Spleen (tissue), 13 donors: ENCODE measurements at places on chromosomes 3 and 15.

DNA sequence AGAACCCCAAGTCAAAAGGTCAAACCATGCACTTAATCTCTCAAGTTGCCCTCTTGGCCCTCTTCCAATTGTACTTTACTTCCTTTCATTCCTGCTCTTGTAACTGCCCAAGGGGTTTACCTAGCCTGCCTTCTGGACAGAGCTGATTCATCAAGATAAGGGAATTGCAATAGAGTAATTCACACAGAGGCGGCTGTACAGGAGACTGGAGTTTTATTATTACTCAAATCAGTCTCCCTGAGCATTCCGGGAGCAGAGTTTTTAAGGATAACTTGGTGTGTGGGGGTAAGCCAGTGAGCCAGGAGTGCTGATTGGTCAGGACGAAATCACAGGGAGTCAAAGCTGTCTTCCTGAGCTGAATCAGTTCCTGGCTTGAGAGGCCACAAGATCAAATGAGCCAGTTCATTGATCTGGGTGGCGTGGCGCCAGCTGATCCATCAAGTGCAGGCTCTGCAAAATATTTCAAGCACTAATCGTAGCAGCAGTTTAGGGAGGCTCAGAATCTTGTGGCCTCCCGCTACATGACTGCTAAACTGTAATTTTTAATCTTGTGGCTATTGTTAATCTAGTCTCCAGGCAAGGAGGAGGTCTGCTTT, 590.0 kb downstream of the EPHA3 start:
- peak; percentile 33 for DNase-seq

- no peak for DNase-seq
Measured at GRCh38 chr15:89075846-89076245, 12.4 kb upstream of the ABHD2 start.

- DNase-seq = no peak
Measured at GRCh38 chr15:85973584-85974347, 105.9 kb upstream of the AGBL1 start.

DNA sequence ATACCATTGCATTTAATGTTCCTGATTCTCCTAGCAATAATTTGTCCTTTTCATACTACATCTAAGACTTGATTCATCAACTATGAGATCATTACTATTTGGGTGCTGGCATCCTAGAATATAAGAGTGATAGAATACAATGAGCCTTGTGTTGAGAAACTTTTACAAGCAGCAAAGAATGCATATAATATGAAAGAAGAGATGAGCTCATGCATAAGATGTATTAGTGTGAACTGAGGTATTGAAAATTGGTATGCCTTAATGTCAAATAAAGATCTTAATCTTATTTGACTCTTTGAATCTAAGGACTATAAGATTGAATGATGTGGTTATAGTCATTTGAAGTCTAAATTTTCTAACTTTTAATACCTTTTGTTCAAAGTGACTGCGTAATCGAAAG, 220.0 kb upstream of the ARHGEF26 start:
- no peak for DNase-seq

- DNase-seq = no peak
Measured at GRCh38 chr3:119085070-119085439, 50.4 kb upstream of the IGSF11 start.

- DNase-seq = no peak
Measured at GRCh38 chr3:128515967-128516366, 23.0 kb upstream of the GATA2 start.

DNA sequence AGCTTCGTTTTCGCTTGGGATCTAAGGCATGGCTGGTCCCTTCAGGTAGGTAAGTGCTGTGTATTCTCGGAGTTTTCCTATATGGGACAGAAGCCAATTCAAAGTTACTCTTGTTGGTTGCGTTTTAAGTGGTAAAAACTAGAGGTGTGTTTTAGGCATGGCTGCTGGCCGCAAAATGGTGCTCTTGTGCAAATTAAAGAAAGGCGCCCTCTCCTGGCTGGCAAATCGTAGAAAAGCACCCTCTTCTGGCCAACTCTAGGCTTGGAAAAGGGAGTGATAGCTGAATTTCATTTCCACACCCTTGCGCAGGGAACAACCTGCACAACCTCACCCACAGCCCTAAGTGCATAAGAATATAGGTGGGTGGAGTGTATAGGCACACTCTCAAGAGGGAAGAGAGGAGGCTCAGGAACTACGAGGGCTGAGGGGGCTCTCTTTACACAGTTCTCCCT, 23.5 kb downstream of the DRD3 start:
- DNase-seq = no peak

- no peak for DNase-seq
Measured at GRCh38 chr3:72369681-72370080, 478.6 kb downstream of the SHQ1 start.
